ENCODE measurements at places on chromosomes 12 and 14. TPM values are rescaled to one million over a fixed set of nuclear protein-coding genes. Genes with fewer than 3 reads are reported as not detected.
A peak's percentile ranks its signal among the peaks of the same experiment; 100 is the strongest.

DNA sequence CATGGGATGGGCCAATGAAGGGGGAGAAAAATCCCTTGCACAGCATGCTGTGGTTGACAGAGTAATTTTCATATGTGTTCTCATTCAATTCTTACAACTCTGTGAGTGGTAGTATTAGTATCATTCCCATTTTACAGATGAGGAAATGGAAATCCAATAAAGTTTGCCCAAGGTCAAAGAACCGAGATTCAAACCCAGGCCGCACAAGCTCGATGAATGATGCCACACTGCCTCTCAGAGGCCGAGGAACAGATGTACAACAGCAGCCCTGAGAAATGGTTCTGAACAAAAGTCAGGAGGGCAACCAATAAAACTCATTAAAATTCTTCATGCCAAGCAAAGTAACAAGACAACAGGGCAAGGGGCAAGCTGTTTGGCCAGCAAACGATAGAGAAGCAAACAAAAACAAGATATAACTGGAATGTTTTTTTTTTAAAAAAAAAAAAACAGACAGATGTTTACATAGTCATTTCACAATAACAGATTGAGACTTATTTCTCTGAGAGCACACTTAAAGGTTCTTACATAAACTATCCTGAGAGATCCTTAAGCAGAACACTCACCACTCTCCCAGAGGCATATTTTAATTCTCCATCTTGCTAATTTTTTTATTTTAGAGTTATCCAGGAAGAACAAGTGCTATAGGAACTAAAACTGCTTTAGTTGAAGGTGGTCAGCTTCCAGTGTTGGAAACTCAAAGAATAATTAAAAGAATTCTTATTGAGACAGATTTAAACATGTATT, 85.8 kb downstream of the EXOC5 start:
- DNase-seq: no peak
- H3K36me3 ChIP-seq: no peaks in the 10 kb centered on the region
- H3K27me3 ChIP-seq: peaks cover 18% of the 10 kb centered on the region
- H3K27ac ChIP-seq: no peak overlapping the region
- H3K4me3 ChIP-seq: no peak overlapping the region

DNA sequence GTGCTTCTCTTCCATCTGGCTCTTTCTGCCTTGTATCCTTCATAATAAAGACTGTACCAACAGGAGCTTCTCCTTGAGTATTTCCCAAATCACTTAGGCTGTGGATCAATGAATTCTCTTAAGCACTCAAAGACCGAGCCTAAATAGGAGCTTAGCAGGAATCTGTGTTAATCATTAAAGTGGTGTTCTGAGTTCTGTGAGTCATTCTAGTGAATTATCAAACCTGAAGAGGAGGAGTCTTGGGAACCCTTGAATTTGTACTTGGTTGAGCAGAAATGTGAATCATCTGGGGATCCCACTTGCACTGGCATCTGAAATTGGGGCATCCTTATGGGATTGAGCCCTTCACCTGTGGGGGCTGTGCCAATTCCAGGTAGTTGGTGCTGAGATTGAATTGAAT, 946.2 kb downstream of the BCL11B start:
- peaks cover 5% of the 10 kb centered on the region for H3K36me3 ChIP-seq
- DNase-seq: no peak
- H3K4me1 ChIP-seq: peaks cover 5% of the 10 kb centered on the region
- no peaks in the 10 kb centered on the region for H3K27me3 ChIP-seq

DNA sequence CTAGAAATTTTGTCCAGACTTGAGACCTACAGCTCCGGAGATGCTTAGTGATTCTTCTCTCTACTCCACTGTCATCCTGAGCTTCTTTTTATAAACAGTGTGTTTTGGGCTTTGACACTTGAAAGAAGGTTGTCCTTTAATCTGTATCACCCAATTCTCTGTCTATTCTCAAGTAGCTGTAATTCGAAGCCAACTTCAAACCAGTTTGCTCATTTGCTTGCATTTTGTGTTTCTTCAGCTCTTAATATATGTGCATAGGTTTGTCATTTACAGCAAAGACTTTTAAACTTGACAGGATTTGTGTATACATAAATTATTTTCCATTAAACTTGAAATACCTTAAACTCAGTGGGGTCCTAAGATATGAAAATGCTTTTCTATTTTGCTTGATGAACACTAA, 16.4 kb upstream of the MYBPC1 start:
- H3K27ac ChIP-seq: no peak overlapping the region
- no peaks in the 10 kb centered on the region for H3K36me3 ChIP-seq
- peaks cover 9% of the 10 kb centered on the region for H3K27me3 ChIP-seq
- no peaks in the 10 kb centered on the region for H3K4me1 ChIP-seq

DNA sequence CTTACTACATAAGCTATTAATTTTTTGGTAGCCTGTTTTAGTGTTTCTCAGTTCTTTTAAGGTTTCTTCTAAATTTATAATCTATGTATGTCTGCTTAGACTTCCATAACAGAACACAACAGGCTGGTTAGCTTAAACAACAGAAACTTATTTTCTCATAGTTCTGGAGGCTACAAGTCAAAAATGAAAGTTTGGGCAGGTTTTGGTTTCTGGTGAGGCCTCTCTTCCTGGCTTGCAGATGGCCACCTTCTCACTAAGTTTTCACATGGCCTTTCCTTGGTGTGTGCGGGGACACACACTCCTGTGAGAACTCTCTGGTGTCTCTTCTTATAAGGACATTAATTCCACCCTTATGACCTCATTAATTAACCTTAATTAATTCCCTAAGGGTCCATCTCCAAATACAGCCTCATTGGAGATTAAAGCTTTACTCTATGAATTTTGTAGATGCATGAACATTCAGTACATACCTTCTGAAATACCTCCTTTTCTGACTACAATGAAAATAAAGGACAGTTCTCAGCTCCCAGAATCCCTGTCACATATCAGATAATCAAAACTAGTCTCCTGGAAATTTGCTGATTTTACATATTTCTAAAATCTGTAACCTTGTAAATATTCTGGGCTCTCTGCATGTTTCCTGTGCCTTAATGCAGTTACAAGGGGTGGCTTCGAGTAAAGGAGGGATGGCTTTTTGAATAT, 23.2 kb upstream of the BMAL2 start:
- no peak for DNase-seq
- no peaks in the 10 kb centered on the region for H3K27me3 ChIP-seq
- H3K4me3 ChIP-seq: no peak overlapping the region
- peaks cover 16% of the 10 kb centered on the region for H3K4me1 ChIP-seq
- H3K27ac ChIP-seq: peak overlapping the region; percentile 34

DNA sequence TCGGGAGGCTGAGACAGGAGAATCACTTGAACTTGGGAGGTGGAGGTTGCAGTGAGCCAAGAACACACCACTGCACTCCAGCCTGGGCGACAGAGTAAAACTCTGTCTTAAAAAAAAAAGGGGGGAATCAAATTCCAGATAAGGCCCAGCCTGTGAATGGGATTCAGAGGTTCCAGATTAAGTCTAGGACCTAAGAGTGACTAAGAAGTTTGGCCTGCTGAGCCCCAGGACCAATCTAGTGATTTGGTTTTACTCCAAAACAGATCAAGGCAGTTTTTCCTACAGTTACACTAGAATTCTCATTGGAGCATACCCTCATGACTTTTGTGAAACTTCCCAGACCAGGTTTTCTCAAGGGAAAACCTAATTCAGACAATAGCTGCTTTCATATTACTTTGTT, 22.8 kb downstream of the EXOC5 start:
- H3K4me3 ChIP-seq: no peak overlapping the region
- no peaks in the 10 kb centered on the region for H3K27me3 ChIP-seq
- no peak for DNase-seq
- H3K4me1 ChIP-seq: peaks cover 1% of the 10 kb centered on the region

The ABCD2 gene
- 30.8 TPM for total RNA-seq

- H3K36me3 ChIP-seq: no peaks in the 10 kb centered on the region
- H3K4me3 ChIP-seq: no peak overlapping the region
- peaks cover 6% of the 10 kb centered on the region for H3K4me1 ChIP-seq
- no peak overlapping the region for H3K27ac ChIP-seq
- H3K27me3 ChIP-seq: peaks cover 23% of the 10 kb centered on the region
- DNase-seq: peak; percentile 65
Measured at GRCh38 chr12:94140556-94140955, 7.8 kb upstream of the PLXNC1 start.

DNA sequence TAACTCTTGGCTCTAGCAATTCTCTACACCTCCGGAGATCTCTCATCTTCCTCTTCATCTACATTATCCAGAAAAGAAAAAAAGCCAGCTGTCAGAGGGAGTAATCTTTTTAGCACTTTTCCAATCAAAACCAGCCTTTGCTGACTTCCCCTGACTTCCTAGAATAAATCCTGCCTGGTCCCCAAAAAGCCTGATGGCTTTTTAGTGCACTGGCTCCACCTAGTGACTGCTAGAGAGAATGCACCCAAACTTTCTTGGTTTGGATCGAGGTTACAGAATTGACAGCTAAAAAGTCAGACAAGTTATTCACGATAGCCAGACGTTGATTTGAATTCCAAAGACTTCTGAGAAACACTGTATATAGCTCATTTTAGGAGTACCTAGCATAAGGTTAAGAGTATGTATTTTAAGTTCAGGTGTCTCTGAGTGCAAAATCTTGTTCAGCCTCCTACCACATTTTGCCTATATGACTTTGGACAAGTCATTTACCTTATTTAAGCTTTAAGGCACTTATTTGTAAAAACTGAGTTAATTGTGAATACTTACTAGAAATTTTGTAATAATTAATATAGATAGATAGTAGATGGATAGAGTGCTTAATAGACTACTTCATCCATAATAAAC, 185.7 kb upstream of the GRIN2B start:
- DNase-seq: no peak
- H3K36me3 ChIP-seq: no peaks in the 10 kb centered on the region
- peaks cover 1% of the 10 kb centered on the region for H3K4me1 ChIP-seq
- H3K27ac ChIP-seq: no peak overlapping the region

Data from activated naive CD8-positive, alpha-beta T cell treated with anti-CD3 and anti-CD28 coated beads, Interleukin-2, amount 10 ng/mL, durations not matched to agents 7 days and 5 days (primary cell).